AG09319 (cell line): ENCODE measurements at places on chromosomes 2 and 18.

GRCh38 chr2:233832869-233833311 lies 21.4 kb downstream of the HJURP start:
- DNase-seq = peak; percentile 15

DNA sequence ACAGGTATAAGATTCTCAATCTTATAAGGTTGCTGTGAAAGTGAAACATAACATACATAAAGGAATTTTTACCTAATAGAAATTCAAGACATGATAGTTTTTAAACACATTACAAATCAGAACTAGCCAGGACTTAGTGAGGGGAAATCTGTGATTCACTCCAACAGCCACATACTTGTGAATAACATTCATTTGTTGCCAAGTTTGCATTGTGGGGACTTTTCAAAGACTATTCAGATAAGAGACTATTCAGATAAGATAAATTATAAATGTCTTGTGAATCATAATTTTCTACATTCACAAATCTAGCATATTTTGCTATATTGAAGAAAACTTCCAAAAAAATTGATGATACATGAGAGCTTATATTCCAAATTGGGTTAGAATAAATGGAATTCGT lies 345.3 kb upstream of the CDH20 start:
- no peak for DNase-seq

DNA sequence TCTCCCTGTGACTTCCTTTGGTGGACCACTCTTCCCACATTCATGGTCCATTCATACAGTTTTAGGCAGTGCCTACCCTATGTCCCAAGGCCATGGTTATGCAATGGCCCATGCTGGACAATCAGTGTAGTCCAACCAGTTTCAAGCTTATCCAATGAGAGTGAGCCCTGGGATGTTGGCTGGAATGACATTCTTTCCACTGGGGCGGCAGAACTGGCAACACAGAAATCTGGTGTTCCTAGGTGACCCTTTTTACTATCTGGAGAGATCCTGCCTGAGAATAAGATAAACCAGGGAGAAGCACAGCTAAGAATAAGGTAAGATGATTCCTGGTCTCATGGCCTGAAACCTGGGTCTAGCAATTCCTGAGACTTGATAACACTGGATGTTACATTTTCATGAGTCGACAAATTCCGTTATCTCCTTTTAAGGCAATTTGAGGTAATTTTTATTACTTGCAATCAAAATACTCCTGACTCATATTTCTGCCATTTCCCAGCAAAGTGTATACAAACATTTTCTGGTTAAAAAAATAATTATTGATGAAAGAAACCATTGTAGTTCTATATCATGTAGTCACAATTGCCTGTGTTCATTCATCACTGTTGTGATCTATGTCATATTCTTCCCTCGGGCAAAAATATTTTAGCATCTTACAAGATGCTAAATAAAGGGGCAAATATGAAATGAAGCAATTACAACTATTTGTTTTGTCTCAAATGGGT lies 271.5 kb upstream of the LYPD1 start:
- no peak for DNase-seq

- no peak for DNase-seq
Observed at GRCh38 chr2:80378-80777, 34.1 kb upstream of the FAM110C start.

DNA sequence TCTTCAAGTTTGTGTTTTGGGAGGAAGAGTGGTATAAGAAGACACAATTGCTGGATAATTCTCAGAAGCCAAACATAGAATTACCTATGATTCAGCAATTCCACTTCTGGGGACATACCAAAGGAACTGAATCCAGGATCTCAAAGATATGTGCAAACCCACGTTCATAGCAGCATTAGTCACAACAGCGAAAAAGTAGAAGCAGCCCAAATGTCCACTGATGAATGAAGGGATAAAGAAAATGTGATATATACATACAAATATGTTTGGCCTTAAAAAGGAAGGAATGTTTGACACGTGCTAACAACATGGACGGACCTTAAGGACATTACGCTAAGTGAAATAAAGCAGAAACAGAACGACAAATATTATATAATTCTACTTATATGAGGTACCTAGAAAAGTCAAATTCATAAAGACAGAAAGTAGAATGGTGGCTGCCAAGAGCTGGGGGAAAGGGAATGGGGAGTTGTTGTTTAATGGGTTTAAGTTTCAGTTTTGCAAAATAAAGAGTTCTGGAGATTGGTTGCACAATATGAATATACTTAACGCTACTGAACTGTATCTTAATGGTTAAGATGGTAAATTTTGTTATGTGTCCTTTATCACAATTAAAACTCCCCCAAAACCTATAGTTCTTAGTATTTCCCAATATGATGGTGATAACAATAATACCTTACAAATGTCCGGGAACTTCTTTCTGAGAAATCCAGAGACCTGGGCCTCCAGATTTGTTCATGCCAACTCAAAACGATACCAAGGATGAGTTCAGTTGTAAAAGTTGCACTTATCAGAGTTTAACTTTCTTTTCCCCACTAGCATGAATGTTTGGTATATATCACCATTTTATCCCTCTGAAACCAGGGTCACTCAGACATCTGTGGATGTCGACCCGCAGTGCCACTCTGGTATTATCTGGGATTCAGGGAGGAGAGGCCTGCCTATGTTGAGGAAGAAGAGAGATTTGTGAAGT lies 33.7 kb upstream of the WIPF1 start:
- no peak for DNase-seq

GRCh38 chr2:105777506-105778055 lies 32.9 kb downstream of the NCK2 start:
- no peak for DNase-seq

DNA sequence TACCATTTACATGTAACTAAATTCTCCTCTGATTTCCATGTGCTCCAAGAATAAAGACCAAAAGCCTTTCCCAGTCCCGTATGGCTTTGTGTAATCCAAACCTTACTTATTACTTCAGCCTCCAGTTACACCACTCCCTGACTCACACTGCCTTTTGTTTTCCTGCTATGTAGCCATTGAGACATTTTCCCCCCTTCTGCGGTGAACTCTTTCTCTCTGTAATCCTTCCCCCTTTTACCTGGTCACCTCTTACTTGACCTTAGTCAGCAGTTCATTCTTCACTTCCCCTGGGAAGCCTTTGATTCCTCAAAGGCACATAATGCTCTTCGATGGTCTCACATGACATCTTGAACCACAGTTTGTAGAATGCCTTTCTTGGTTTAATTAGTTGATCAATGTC lies 256.0 kb upstream of the FANCL start:
- no peak for DNase-seq

DNA sequence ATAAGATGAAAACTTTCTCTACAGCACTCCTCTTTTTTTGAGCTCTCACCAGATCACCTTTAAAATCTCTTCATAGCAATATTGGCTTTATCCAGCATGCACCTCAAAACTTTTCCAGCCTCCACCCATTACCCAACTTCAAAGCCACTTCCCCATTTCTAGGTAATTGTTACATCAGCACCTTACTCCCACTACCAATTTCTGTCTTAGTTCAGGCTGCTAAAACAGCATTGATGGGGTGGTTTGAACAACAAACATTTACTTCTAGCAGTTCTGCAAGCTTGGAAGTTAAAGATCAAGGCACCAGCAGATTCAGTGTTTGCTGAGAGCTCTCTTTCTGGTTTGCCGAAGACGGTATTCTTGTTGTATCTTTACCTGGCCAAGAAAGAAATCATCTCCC lies 114.0 kb upstream of the SLC39A10 start:
- DNase-seq = no peak

DNA sequence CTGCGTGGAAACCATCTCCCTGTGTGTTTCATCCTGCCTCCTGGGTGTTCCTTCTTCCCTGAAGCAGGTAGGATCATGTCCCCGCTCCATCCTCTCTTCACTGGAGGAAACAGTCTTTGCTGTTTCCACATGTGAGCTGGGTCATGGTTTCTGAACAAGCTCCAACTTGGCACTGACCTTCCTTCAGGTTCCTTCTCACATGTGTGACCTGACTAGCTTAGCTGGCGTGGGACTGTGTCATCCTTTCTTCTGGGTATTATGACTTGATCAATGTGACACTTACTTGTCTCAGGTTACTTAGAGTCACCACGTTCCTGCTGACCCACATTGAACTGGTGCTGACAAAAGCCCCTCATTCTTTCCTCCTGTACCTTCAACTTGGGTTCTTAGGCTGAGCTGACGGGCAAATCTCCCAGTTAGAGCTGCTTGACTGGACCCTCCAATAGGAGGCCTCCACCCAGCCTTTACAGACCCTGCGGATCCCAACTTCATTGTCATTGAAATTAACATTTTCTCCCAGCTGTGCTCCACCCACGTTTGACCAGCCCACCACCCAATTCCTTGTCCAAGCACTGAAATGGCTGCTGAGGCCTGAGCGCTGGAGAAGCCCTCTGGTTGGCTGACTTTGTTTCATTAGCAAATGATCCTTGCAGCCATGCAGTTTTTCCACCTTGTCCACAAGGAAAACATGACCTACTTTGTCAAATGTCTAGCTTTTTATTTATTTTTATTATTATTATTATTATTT lies 128.1 kb downstream of the DDX1 start:
- no peak for DNase-seq

GRCh38 chr2:129464036-129464435 lies 515.4 kb upstream of the RAB6C start:
- DNase-seq = no peak

GRCh38 chr2:11346023-11346482 lies 1.6 kb upstream of the ROCK2 start:
- no peak for DNase-seq

DNA sequence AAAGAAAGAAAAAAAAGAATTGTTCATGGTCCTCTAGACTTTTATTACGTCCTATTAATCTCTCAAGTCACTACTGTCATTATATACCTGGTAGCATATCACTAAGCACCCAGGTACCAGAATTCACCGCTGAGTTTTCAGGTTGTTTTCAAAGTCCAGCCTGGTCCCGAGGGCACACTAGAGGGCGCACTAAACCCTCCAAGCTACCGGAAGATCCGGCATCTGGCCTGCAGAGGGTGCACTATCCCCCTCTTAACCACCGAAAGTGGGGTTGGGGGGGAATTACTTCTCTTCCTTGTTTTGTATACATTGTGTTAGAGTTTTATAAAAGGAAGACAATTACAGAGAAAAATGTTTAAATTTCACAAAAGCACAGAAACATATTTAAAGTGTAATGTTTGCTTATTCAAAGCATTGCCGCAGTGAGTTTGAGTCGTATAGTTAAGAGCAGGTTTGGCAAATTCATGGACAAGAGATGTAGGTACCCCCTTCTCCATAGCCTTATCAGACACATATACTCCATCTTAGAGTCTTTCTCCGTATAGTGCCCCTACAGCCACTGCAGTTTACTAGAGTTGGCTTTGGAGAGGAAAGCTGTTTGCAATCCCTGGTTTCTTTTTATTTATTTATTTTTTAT lies 19.2 kb downstream of the MOGAT1 start:
- peak; percentile 38 for DNase-seq

DNA sequence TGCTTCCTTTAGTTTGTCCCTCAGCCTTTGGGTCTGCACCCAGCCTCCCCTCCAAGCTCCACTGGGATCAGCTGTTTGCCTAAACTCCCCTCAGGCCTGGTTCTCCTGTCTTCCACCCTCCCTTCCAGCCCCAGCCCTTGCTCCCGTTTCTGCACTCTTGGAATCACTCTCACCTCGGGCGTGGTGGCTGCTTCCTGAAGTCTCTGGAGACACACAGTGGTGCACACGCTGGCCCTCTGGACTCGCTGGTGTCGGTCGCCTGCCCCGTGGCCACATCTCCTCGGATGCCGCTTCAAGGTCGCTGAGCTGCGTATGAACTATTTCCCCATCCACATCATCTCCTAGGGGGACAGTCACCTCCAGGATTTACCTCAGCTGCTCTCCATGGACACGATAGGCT lies 46.3 kb downstream of the PSMG2 start:
- no peak for DNase-seq

DNA sequence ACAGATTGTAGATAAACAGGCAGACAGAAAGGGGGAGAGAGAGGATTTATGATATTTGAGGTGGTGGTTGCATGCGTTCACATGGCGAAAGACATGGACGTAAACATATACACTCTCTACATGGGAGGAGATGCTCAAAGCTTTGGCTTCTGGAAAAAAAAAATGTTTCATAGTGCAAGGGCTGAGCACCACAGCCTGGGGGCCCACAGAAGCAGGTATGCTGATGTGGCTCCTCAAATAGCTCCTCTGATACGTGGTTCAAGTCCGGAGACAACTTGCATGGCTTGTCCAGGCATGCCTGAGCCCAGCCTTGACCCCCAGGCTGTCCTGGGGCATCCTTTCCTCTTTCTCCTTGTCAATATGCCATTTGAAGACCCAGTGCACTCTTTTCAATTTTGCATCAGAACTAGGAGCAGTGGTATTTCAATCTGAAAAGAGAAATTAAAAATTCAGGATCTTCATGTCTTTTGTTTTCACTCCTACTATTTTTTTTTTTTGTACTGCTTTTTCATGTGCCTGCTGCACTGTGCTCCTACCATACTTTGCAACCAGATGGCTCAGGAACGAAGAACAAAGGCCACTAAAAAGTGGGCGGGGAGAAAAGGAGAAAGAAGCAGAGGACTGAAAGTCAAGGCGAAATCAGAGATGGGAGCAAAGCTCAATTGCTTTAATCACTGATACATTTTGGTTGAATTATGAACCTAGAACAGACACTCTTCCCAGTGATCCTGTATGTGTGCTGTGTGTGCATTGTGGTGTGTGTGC lies 495.7 kb upstream of the TCF4 start:
- no peak for DNase-seq

- DNase-seq = no peak
Observed at GRCh38 chr2:168528469-168528868, 72.4 kb downstream of the CERS6 start.

DNA sequence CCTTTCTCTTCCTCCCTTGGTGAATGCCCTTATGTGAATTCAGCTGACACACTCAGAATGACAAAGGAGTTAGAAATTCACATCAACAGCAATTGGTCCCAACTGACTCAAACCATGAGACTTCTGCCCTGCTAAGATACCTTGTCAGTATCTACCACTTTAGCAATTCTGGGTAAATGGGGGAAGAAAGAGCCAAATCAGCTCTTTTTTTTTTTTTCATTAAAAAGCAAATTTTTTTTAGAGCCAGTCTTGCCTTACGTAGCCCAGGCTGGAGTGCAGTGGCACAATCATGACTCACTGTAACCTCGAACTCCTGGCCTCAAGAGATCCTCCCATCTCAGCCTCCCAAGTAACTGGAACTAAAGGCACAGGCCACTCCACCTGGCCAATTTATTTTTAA lies 1.7 kb upstream of the PPP4R1 start:
- no peak for DNase-seq

GRCh38 chr18:55861266-55861665 lies 273.3 kb upstream of the TCF4 start:
- DNase-seq = peak; percentile 23

GRCh38 chr2:122500316-122501105 lies 745.1 kb downstream of the TSN start:
- DNase-seq = no peak

DNA sequence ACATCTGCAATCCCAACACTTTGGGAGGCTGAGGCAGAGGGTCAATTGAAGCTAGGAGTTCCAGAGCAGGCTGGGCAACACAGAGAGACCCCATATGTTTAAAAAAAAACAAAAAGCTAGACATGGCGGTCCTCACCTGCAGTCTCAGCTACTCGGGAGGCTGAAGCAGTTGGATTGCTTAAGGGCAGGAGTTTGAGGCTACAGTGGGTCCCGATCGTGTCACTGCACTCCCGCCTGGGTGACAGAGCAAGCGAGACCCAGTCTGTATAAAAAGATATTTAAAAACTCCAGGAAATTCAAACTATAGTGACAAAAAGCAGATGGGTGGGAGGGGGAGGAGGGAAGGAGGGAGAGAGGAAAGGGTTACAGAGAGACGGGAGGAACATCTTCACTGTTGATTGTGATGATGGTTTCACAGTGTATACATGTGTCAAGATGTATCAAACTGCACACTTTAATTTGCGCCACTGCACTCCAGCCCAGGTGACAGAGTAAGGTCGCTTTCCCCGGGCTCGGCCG lies 942 bp upstream of the ZNF236 start:
- no peak for DNase-seq

- DNase-seq = no peak
Observed at GRCh38 chr18:58668897-58669296, 2.4 kb upstream of the MALT1 start.
